ENCODE measurements at places on chromosomes 3 and 15.

GRCh38 chr3:152621967-152622810, 212.7 kb upstream of the P2RY1 start:
- DNase-seq = no peak

- no peak for DNase-seq
Measured at GRCh38 chr15:50082066-50082465, 37.0 kb downstream of the ATP8B4 start.

DNA sequence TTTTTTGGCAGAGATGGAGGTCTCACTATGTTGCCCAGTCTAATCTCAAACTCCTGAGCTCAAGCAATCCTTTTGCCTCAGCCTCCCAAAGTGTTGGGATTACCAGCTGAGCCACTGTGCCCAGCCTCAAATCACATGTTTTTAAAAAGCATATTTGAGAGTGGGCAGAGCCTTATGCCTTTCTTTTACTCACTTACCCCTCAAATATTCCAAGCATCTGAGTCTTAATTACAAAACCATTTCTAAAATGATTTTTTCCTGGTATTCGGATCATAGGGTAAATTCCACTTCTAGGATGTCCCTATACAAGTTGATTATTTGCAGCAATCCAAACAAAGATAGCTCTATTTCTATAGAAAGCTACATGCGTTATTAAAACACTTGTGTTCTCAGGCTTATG, 106.1 kb downstream of the RFTN1 start:
- no peak for DNase-seq

DNA sequence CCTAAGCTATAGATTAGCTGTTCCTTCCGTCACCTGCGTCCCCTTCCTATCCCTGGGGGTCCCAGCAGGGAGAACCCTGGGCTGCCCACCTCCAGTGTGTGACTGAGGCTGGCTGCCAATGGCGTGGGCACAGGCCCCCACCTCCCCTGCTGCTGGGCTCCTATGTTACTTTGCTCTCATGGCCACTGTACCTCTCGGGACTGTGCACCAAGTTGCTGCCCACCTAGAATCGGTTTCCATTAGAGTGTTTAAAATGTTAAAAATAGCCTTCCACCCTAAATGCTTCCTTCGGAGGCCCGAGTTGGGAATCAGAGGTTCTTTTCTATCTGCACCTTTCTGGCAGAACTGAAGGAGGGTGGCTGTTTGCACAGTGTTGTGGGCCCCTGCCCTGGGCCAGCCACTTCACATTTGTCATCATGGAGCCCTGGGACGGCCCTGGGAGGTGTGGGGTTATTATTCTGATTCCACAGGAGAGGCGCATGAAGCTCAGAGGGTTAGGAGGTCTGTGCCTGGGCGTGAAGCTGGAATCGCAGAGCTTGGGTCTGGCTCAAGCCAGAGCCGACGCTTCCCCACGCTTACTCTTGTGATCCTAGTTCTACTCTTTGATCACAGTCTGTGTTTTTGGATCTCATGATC, 29.1 kb downstream of the IRAK2 start:
- DNase-seq = no peak

- peak; percentile 2 for DNase-seq
Measured at GRCh38 chr15:61227950-61228936, 859 bp downstream of the RORA start.

GRCh38 chr15:50287324-50288116, 22.0 kb upstream of the HDC start:
- DNase-seq = no peak

DNA sequence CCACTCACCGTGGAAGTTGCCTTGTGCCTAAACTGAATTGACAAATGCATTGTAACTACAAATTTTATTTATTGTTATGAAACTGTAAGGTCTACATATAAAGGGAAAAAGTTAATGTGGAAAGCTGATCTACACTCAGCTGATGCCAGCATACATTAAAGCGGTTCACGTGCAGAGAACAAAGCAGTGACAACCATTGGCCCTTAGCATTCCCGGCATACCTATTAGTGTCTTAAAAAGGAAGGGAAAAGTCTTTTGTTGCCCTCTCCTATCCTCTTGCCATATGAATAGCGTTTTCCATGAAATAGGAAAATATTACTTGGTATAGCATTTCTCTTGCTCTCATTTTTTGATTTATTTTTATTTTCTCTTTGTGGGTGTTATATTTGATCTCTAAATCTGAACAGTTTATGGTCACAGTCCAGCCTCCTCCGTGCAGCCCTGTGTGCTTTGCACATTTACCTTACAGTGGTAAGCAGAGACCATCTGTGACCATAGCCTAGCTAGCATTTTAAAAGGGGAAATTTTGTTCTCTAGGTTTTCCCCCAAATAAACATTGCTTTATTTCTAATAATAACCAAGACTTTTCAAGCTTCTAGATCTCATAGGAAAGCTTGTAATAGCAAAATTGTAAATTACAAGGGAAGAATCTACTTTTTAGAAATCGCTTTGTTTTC, 89.7 kb upstream of the CGNL1 start:
- DNase-seq = no peak

- no peak for DNase-seq
Measured at GRCh38 chr15:46278486-46279090, 643.8 kb downstream of the SQOR start.

DNA sequence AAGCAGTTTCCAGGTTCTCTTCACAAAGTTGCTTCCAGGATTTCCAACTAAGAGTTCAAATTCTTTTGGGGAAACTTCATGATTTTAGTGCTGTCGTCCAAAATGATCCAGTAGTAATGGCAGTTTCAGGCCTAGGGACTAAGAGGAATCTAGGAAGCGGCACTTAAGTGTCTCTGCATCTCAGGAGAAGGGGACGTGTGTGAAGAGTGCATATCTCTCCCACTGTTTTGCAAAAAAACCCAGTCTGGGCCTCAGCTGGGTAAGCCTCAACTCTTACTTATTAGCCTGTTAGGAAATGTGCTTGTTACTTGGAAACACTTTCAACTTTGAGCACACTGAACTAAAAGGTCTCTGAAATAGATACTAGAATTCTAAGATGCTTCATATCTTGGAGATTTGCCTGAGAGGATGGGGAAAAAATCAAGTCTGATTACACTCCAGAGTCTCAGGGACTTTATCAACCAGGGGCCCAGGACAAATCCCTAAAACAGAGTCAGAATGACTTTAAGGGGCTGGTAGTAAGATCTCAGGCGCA, 81.8 kb downstream of the WDR76 start:
- no peak for DNase-seq

- DNase-seq = peak; percentile 23
Measured at GRCh38 chr15:63945007-63945788, 101.1 kb downstream of the DAPK2 start.

GRCh38 chr3:49339581-49339940, 292 bp downstream of the USP4 start:
- DNase-seq = no peak

DNA sequence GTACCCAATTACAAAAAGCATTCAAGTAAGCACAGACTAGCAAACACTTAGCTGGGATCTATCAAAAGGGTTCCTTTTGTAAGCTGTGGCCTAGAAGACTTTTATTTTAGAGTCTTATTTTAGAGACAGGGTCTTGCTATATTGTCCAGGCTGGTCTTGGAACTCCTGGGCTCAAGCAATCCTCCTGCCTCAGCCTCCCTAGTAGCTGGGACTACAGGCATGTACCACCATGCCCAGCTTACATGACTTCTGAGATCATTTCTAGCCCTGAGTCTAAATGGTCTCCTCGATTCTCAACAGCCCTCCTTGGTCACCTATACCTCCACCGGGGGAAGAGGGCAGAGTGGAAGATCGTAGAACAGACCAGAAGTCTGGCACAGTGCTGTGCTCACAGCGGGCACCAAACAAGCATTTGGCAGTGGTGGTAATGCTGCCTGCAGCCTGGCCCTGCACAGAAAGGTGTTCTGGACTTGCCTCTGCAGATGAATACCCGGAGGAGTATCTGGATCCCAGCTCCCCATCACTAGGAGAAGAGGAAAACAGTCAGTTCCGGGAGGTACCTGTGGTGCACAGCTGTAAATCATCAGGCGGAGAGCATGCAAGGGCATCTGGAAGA, 2.4 kb downstream of the FAM219B start:
- no peak for DNase-seq

DNA sequence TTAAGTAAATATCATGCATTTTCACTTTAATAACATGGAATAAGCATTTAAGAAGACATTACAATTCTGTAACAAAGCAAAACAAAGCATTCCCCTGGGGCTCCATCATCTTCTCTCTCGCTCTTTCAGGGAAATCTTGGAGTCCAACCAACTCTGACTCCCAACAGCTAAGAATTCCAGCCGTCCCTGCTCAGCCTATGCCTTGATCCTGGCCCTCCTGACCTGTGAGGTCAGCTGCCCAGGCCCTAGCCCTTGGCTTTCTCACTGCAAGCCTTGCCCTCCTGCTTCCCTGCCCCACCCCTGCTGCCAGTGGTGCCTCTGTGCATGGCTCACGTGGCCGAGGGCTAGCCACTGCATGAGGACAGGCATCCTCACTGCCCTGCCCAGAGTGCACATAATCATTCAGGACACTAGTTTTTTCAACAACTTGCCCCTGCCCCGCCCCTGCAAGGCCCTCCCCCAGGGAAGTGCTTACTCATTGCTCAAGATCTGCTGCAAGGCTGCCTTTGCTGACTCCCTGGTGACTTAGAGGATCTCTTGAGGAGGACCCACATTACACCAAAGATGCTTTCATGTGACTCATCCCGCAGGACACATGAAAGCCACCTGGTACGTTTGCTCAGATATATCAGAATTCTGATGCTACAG, 37.6 kb downstream of the MTMR10 start:
- no peak for DNase-seq

DNA sequence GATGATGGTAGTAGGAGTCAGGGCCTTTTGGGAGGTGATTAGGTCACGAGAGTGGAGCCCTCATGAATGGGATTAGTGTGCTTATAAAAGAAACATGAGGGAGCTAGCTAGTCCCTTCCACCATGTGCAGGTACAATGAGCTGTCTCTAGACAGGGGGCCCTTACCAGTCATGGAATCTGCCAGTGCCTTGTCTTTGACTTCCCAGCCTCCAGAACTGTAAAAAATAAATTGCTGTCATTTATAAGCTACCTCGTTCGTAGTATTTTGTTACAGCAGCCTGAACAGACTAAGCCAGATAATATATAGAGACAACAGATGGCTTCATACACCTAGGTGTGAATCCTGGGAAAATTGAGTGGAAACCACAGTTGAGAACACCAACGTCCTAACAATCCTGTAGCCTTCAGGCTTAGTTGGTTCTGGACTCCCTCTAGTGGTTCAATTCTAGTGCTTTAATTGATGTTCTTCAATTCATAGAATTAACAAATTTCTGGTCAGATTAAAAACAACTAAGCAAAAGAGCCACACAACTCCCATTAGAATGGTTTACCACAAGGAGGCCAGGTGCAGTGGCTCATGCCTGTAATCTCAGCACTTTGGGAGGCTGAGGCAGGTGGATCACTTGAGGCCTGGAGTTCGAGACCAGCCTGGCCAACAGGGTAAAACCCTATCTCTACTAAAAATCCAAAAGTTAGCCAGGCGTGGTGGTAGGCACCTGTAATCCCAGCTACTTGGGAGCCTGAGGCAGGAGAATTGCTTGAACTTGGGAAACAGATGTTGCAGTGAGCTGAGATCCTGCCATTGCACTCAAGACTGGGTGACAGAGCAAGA, 21.3 kb upstream of the GATM start:
- DNase-seq = no peak

DNA sequence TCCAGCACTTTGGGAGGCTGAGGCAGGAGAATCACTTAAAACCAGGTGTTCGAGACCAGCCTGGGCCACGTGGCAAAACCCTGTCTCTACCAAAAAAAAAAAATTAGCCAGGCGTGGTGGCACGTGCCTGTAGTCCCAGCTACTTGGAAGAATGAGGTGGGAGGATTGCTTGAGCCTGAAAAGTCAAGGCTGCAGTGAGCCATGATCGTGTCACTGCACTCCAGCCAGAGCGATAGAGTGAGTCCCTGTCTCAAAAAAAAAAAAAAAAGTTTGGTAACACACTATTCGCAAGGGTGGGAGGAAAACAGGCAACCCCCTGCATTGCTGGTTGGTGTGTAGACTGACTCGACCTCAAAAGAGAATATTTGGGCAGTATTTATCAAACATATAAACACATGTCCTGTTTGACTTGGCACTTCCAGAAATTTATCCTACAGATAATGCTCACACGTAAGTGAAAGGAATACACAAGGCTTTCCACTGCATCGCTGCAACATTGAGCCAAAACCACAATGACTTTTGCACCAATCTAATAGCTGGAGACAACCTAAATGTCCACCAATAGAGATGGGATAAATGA, 3.1 kb upstream of the ANPEP start:
- DNase-seq = no peak

GRCh38 chr3:32460031-32460749, 42.5 kb downstream of the CMTM6 start:
- DNase-seq = no peak

DNA sequence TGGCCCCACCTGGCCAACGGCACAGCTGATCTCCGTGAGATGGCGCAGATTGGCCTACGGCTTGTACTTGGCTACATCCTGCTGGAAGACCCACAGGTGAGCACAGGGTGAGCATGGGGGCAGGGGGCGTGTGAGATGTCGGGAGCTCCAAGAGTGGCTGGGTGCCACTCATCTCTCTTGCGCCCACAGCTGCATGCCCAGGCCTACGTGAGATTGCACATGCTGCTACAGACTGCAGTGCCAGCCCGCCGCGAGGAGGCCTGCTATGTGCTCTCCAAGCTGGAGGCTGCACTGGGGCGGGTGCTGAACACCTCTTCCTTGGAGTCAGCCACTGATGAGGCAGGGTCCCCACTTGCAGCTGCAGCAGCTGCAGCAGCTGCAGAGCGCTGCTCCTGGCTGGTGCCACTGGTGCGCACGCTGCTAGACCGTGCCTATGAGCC, 22.3 kb downstream of the NBEAL2 start:
- DNase-seq = no peak

DNA sequence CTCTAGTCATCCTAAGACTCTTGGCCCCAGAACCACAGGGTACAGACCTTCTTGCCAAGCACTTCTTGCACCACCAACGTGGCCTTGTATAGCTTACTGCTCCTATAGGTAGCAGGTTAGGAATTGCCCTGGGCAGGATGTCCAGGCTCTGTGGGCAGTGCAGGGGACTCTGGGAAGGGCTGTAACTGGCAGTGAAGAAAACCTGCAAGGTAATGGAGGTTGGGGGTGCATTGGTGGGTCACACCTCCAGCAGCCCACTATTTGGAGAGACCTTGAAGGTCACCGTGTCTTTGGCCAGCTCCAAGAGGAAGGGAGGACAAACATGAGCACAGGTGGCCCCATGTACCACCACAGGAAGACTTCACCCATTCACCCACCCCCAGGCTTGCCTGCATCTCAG, 21.3 kb upstream of the XYLB start:
- DNase-seq = no peak

All from amygdala (tissue), 56 donors.